ENCODE measurements at places on chromosomes 13 and 19.

GRCh38 chr19:11142528-11143171 is 12.9 kb downstream of the SPC24 start:
- H3K27me3 ChIP-seq, result no peaks in the 10 kb centered on the region
- H3K4me1 ChIP-seq, result peaks cover 52% of the 10 kb centered on the region
- H3K27ac ChIP-seq, result peak overlapping the region; percentile 99
- peak; percentile 92 for DNase-seq
- no peaks in the 10 kb centered on the region for H3K36me3 ChIP-seq

DNA sequence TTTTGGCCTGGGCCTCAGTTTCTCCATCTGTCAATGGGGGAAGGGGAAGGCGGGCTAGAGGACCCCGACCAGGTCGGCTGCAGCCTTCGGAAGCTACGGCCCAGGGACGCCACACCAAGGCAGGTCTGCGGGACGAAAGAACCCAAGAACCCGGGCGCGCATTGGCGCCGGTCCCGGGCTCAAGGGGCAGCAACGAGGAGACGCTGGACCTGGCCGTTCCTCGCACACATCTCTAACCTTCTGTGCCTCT is 739 bp upstream of the ILF3 start:
- no peaks in the 10 kb centered on the region for H3K27me3 ChIP-seq
- H3K4me1 ChIP-seq, result peaks cover 40% of the 10 kb centered on the region
- peak overlapping the region; percentile 100 for H3K4me3 ChIP-seq
- no peak for DNase-seq
- H3K36me3 ChIP-seq, result no peaks in the 10 kb centered on the region

GRCh38 chr13:28657784-28658538 is 969 bp upstream of the POMP start:
- peak overlapping the region; percentile 88 for H3K4me3 ChIP-seq
- H3K27ac ChIP-seq, result peak overlapping the region; percentile 96
- peaks cover 9% of the 10 kb centered on the region for H3K36me3 ChIP-seq
- no peak for DNase-seq

GRCh38 chr13:98599502-98600328 is 22.8 kb upstream of the STK24 start:
- H3K36me3 ChIP-seq, result no peaks in the 10 kb centered on the region
- no peak overlapping the region for H3K4me3 ChIP-seq
- H3K4me1 ChIP-seq, result no peaks in the 10 kb centered on the region
- no peak for DNase-seq
- H3K27ac ChIP-seq, result no peak overlapping the region

GRCh38 chr19:11479090-11479897 is 1.6 kb downstream of the ELAVL3 start:
- H3K27me3 ChIP-seq, result peaks cover 51% of the 10 kb centered on the region
- peak overlapping the region; percentile 9 for H3K4me3 ChIP-seq

GRCh38 chr13:74910415-74910814 is 571.6 kb downstream of the TBC1D4 start:
- H3K27me3 ChIP-seq, result no peaks in the 10 kb centered on the region
- H3K4me3 ChIP-seq, result no peak overlapping the region
- no peaks in the 10 kb centered on the region for H3K36me3 ChIP-seq
- H3K27ac ChIP-seq, result no peak overlapping the region

Measured in heart right ventricle (tissue), 16 donors.